ENCODE measurements at places on chromosomes 2 and 18. TPM values are rescaled to one million over a fixed set of nuclear protein-coding genes. Genes with fewer than 3 reads are reported as not detected.

The KYNU gene
- total RNA-seq: 0.14 TPM

The PLEK gene
- total RNA-seq: 5.6 TPM

The ALK gene
- total RNA-seq: 0.25 TPM

The SLC19A3 gene
- not detected for total RNA-seq

The PRKAG3 gene
- not detected for total RNA-seq

DNA sequence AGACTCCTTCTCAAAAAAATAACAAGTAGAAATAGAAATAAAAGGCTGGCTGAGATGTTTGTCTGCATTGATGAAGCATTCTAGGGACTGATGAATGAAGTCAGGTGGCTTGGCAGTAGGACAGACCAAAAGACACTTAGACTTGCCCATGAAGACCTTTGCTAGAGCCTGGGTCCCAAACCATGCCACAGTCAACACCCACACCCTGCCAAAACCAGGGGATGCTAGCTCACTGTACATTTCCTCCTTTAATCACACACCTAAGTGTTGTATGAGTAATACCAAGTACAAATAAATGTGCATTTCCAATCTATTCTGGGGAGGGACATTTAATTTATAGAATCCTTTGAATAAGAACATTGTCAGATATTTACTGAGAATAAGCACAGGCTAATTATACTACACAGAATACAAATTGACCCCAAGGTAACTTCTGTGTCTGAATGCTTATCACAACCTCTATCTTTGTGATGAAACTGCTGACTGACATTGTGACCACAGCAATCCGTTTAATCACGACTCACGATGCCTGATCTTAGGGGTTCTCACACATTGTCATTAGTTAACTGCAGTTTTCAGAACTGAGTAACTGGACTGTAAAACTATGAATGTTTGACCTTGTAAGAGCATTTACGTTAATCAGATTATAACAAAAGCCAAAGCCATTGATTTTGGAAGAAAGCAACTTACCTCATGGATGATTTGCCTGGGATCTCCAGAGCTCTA lies 10.5 kb upstream of the NOL10 start:
- H3K27ac ChIP-seq: no peak overlapping the region
- no peaks in the 10 kb centered on the region for H3K36me3 ChIP-seq
- DNase-seq: no peak
- peaks cover 8% of the 10 kb centered on the region for H3K4me1 ChIP-seq
- H3K27me3 ChIP-seq: no peaks in the 10 kb centered on the region
- H3K4me3 ChIP-seq: peak overlapping the region; percentile 22

DNA sequence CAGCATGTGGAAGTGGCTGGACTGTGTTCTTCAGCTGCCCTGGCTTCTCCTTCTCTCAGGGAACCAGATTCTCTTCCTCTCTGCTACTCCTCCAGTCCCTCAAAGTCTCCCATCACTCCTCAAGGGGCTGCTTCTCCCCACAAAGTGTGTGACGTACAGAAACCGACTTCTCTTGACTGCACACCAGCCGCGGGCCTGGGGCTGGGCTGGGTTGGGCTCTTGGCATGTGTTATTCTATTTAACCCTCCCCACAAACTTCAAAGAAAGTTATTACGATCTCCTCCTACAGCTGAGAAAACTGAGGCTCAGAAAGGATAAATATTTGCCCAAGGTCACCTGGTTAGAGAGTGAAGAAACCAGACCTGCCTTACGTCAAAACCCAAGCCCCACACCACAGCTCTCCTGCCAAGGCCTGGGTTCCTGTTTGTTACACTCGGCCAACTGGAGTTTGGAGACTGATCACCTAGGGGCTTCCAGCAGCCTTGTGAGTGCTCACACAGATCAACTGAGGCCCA lies 269.0 kb downstream of the TFCP2L1 start:
- no peak overlapping the region for H3K4me3 ChIP-seq
- H3K4me1 ChIP-seq: no peaks in the 10 kb centered on the region
- H3K27ac ChIP-seq: no peak overlapping the region
- H3K36me3 ChIP-seq: no peaks in the 10 kb centered on the region
- no peak for DNase-seq

DNA sequence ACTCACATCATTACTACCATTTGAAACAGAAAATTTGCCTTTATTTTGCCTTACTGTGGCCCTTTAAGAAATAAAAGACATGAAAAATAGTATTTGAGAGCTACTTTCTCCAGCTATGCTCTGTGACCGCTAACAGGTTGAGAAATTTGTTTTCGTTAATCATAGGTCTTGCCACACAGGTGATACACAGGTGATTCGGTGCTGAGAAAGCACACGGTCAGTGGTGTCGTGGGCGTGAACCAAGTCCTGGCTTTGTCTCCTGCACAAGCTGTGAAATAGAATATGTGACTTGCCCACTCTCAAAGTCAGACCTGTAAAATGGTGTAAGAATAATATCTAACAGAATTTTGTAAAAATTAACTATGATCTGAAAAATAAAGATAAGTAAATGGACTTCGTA lies 155.3 kb upstream of the SLC39A10 start:
- no peak overlapping the region for H3K27ac ChIP-seq
- peaks cover 35% of the 10 kb centered on the region for H3K4me1 ChIP-seq
- no peaks in the 10 kb centered on the region for H3K27me3 ChIP-seq
- H3K4me3 ChIP-seq: no peak overlapping the region
- peaks cover 2% of the 10 kb centered on the region for H3K36me3 ChIP-seq
- DNase-seq: no peak

DNA sequence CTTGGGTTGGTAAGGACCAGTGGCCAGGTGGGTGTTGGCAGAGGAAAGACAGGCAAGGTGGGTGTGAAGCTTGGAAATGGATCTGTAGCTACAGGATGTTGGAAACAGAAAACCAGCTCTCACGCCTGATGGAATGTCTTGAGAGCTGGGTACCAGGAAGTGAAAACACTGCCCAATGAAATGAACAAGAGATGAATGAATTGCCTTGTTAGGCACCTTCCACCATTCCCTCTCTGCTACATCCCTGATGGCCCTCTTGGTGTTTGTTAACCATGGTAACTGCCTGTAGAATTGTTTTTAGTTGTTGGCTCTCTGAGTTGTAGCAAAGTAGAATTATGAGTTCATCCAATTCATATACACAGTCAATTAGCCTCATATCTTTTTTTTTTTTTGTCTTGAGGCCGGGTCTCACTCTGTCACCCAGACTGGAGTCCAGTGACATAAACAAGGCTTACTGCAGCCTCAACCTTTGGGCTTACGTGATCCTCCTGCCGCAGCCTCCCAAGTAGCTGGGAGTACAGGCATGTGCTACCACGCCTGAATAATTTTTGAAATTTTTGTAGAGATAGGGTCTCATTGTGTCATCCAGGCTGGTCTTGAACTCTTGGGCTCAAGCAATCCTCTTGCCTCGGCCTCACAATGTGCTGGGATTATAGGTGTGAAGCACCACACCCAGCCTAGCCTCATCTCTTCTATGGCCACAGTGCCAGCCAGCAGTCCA lies 9.5 kb downstream of the KCMF1 start:
- no peaks in the 10 kb centered on the region for H3K27me3 ChIP-seq
- H3K4me1 ChIP-seq: peaks cover 71% of the 10 kb centered on the region
- no peak overlapping the region for H3K4me3 ChIP-seq
- DNase-seq: no peak
- H3K36me3 ChIP-seq: peaks cover 12% of the 10 kb centered on the region
- no peak overlapping the region for H3K27ac ChIP-seq

DNA sequence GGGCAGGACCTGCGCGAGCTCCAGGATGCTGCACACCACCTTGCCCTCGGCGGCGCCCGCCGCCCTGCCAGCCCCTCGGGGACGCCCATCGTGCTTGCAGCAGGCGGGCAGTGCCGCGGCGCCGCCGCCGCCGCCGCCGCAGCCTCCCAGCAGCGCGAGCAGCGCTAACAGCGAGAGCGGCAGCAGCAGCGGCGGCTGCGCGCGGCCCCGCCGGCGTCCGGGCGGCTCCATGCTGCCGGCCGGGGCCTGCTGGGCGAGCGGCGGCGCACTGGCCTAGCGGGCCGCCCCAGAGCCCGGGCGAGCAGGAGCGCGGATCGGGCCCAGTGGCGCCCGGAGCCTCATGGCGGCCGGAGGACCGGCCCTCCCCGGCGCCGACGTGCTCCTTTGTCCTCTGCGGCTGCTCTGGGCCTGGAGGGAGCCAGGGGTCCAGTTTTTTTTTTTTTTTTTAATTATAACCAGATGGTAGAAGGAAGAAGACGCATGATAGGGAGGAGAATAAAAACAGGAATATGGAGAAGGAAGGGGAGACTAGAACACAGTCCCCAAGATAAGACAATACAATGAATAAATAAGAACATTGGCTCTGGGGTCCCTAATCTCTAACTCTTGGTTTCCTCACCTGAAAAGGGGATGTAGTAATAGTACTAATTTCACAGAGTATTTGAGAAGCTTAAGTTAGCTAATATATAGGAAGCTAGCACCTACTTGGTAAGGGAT lies 17.1 kb upstream of the ANKRD62 start:
- H3K27me3 ChIP-seq: peaks cover 24% of the 10 kb centered on the region
- H3K27ac ChIP-seq: no peak overlapping the region
- no peak for DNase-seq
- H3K4me3 ChIP-seq: peak overlapping the region; percentile 50
- no peaks in the 10 kb centered on the region for H3K36me3 ChIP-seq

- no peaks in the 10 kb centered on the region for H3K36me3 ChIP-seq
- DNase-seq: no peak
- no peak overlapping the region for H3K4me3 ChIP-seq
- H3K27me3 ChIP-seq: peaks cover 6% of the 10 kb centered on the region
Observed at GRCh38 chr18:9690418-9691188, 17.5 kb upstream of the RAB31 start.

- H3K36me3 ChIP-seq: peaks cover 2% of the 10 kb centered on the region
- no peaks in the 10 kb centered on the region for H3K27me3 ChIP-seq
- H3K4me3 ChIP-seq: no peak overlapping the region
Observed at GRCh38 chr2:43389581-43390466, 163.4 kb upstream of the ZFP36L2 start.

DNA sequence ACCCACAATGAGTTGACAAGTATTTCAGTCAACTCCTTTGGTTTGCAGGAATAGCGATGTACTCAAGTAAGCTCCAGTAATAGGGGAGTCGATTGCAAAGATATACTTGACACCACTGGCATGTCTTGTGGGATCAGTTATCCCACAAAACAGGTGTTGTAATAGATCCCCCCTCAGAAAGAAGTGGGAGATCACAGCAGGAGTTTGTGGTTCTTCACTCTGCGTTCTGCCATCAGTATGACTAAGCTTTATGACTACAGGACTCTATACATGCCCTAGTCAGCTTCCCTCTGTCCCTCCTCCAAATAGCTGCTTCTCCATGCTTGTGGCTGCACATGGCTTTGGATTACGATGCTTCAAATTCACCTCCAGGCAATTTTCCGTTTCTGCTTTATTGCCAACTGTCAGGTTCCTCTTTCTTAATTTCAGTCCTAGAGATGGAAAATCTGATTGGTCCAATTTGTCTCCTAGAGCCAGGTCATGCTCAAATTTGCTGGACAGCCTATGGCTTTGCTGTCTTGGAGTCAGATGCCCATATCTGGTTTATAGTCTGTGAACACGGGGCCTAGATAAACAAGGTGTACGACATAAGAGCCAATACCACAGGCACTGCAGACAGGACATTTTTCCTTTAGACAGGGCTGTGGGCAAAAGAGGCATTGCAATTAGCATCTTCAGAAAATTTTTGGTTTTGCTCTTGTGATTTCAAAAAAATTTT lies 221.7 kb downstream of the PAX3 start:
- no peaks in the 10 kb centered on the region for H3K4me1 ChIP-seq

GRCh38 chr2:28438532-28439063 lies 45.9 kb downstream of the FOSL2 start:
- no peak overlapping the region for H3K27ac ChIP-seq
- H3K27me3 ChIP-seq: no peaks in the 10 kb centered on the region
- H3K4me3 ChIP-seq: no peak overlapping the region
- no peak for DNase-seq

DNA sequence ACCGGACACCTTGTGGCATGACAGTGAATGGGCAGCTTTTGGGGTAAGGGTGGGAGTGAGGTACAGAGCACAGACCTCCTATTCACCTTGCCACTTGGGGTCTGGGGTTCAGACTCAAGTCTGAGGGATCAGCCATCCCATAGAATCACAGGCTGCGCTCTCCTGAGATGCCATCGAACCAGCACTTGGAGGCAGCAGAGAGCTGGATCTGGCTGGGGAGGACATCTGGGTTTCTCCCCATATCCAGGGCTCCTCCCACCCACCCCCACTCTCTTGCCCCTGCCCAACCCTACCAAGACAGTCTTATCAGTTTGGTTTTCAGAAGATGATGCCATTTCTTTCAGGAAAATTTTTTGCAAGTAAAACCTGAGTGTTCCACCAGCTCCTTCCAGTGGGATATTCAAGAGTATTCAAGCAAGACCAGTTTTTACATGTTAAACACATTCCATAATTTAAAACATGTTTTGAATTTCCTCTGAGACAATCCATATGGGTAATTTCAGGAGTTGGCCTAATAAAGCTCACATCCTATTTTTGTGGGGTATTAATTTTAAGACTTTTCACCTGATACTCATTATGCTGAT lies 29.2 kb upstream of the TEX44 start:
- peak; percentile 48 for DNase-seq
- H3K27ac ChIP-seq: no peak overlapping the region
- H3K4me3 ChIP-seq: no peak overlapping the region
- no peaks in the 10 kb centered on the region for H3K27me3 ChIP-seq
- H3K36me3 ChIP-seq: no peaks in the 10 kb centered on the region

- H3K27me3 ChIP-seq: no peaks in the 10 kb centered on the region
- no peak overlapping the region for H3K27ac ChIP-seq
- no peak for DNase-seq
- H3K4me3 ChIP-seq: no peak overlapping the region
Observed at GRCh38 chr2:3141696-3142095, 235.9 kb downstream of the EIPR1 start.

DNA sequence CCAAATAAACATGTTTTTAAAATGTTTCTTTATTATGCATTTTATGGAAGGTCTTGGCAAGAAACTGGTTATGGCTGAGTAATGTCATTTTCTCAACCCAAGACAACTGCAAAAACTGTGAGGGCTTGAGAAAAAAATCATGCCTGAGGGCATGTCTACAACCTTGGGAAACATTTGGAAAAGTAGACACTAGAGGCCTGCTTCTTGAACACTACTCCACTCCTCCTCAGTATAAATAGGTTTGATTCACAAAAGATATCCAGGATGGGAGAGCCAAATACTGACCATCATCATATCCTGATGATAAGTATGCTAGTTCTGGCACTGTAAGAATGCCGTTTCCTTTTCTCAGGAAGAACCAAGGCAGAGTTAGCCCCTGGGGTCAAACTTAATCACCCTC lies 71.1 kb downstream of the OSR1 start:
- no peak overlapping the region for H3K27ac ChIP-seq
- no peak for DNase-seq
- no peaks in the 10 kb centered on the region for H3K4me1 ChIP-seq
- H3K27me3 ChIP-seq: no peaks in the 10 kb centered on the region
- no peak overlapping the region for H3K4me3 ChIP-seq
